Metanephros (tissue), 2 donors: ENCODE measurements at places on chromosomes 3 and 15. TPM values are rescaled to one million over a fixed set of nuclear protein-coding genes. Genes with fewer than 3 reads are reported as not detected.

The IQCF5 gene
- total RNA-seq, result not detected

The HYAL1 gene
- total RNA-seq, result 6.3 TPM

The LMOD3 gene
- total RNA-seq, result 9.8 TPM

The MOBP gene
- not detected for total RNA-seq

The CHL1 gene
- 23.9 TPM for total RNA-seq
